ENCODE measurements at places on chromosomes 2 and 18.
A peak's percentile ranks its signal among the peaks of the same experiment; 100 is the strongest.

DNA sequence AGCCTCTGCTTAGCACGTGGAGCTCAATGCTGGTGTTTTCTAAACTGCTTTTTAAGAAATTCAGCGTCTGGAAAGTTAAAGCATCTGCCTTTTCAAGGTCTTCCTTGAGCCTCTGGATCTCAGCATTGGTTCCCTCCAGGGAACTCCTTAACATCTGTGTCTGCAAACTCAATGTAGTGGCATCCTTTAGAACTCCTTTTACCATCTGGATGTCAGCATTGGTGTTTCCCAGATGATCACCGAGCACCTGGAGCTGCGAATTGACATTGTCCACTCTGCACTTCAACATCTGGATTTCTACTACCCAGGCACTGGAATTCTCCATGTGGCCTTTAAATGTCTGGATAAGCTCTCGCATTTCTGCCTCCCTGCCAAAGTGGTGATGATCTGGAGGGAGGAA, 3.7 kb downstream of the CLEC4F start:
- DNase-seq = no peak

DNA sequence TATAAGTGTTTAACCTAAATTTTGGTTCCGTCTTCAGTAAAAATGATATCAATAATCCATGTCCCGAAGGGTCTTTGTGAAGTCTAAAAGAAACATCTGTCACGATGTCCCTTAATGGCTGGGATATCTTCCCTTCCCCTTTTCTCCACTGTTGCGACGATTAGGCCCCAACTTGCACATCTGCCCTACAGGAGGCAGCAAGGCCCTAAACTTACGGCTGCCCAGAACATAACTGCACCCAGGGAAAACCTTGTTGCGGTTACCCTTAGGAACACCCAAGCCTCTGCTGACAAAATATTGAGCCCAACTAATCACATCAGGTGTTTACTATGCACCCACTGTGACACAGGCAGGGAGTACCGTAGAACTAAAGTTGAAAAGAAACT, 1.3 kb upstream of the SMAD2 start:
- DNase-seq = peak; percentile 25

GRCh38 chr18:69943021-69943420, 4.7 kb downstream of the CD226 start:
- no peak for DNase-seq

DNA sequence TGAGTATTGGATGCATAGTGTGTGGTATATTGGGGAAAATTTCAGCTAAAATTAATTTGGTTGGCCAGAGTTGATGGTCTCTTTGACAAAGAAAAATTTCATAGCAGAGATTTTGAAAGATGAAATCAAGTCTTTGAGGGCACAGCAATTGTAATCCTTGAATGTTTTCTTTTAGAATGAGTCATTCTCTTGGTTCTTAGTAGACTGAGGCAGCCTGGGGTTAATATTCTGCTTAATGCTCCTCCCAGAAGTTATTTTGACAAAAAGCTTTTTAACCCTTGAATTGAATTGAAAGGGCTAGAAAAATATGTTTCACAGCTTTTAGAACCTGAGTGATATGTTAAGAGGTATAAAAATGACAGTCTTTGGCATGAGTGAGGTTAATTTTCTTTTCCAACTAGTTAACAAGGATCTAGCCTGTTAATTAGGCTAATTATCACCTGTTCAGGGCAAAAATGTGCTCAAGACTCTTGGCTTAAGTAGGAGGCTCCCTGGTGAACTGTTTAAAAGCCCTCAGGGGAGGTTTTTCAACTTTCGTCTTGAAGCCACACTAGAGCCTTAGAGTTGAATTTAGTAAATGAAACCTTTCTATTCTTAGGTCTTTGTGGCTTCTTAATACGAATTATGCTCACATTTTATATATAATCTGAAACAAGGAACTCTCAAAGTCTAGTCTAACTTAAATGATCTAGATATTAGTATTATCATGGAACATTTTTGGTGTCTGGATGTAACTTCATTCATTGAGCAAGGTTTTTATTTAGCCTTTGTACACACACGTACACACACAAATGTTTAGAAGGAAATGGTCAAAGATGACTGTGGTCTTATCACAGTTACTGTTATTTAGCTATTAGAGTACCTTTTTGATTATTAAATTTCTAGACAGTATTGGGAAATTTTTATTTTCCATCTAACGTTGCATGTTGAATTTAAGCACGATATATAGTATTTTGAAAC, 272.5 kb downstream of the ZNF407 start:
- DNase-seq = peak; percentile 36

- DNase-seq = no peak
These were observed 31.2 kb downstream of the ITGB6 start for GRCh38 chr2:160168878-160169277.

- DNase-seq = no peak
These were observed 17.6 kb upstream of the NEDD4L start for GRCh38 chr18:58026395-58026794.

GRCh38 chr18:52394602-52395001, 54.6 kb downstream of the DCC start:
- no peak for DNase-seq
